Astrocyte (in vitro differentiated cells and primary cell): ENCODE measurements at places on chromosomes 7 and 10. TPM values are rescaled to one million over a fixed set of nuclear protein-coding genes. Genes with fewer than 3 reads are reported as not detected.

GRCh38 chr10:93412801-93413200 lies 69.3 kb downstream of the MYOF start:
- no peak overlapping the region for H3K4me3 ChIP-seq
- no peaks in the 10 kb centered on the region for H3K27me3 ChIP-seq
- H3K36me3 ChIP-seq = peaks cover 44% of the 10 kb centered on the region

- H3K4me1 ChIP-seq = peaks cover 6% of the 10 kb centered on the region
- H3K27ac ChIP-seq = no peak overlapping the region
- no peak overlapping the region for H3K4me3 ChIP-seq
- DNase-seq = no peak
Measured at GRCh38 chr10:93493162-93493561, 3.2 kb upstream of the CEP55 start.

GRCh38 chr7:159098424-159098786 lies 46.3 kb downstream of the VIPR2 start:
- no peaks in the 10 kb centered on the region for H3K27me3 ChIP-seq
- no peaks in the 10 kb centered on the region for H3K4me1 ChIP-seq
- DNase-seq = no peak
- no peak overlapping the region for H3K27ac ChIP-seq

Gene TECPR1
- 23.9 and 30.4 TPM in 2 replicates for total RNA-seq

- peaks cover 9% of the 10 kb centered on the region for H3K4me1 ChIP-seq
- H3K27ac ChIP-seq = no peak overlapping the region
- no peaks in the 10 kb centered on the region for H3K27me3 ChIP-seq
- DNase-seq = no peak
Measured at GRCh38 chr7:117274951-117275350, 47.9 kb downstream of the WNT2 start.

- no peaks in the 10 kb centered on the region for H3K27me3 ChIP-seq
- H3K27ac ChIP-seq = no peak overlapping the region
- peaks cover 2% of the 10 kb centered on the region for H3K36me3 ChIP-seq
Measured at GRCh38 chr7:129886167-129886817, 66.5 kb downstream of the UBE2H start.

DNA sequence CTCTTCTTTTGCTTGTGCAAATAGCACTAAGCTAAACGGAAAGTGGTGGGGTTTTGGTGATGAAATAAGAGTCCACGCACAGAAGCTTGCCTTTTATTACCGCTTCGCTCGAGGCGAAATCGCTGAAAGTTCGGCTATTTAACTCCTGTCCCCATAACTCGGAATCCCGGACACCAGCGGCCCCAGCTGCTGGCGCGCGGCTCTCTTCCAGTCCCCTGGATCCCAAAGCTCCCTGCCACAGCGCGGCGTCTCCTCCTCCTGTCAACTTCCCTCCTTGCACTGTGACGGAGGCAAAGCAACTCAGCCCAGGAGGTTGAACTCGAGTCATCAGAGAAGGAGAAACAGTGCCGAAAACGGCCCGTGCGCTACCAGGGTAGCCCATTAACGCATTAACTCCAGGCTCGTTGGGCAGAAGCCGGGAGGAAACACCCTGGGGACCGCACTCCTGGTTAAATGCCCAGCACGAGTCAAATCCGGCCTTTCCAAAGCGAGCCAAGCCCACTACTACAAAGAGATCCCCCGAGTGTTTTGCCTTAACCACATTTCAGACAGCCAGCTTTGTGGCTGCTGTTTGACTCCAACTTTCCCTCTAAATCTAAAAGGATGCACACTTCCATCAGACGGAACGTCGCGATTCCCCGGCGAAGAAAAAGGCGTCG lies 1.3 kb downstream of the SEMA3D start:
- peaks cover 12% of the 10 kb centered on the region for H3K27me3 ChIP-seq
- no peaks in the 10 kb centered on the region for H3K36me3 ChIP-seq
- DNase-seq = peak; percentile 60
- H3K27ac ChIP-seq = no peak overlapping the region

DNA sequence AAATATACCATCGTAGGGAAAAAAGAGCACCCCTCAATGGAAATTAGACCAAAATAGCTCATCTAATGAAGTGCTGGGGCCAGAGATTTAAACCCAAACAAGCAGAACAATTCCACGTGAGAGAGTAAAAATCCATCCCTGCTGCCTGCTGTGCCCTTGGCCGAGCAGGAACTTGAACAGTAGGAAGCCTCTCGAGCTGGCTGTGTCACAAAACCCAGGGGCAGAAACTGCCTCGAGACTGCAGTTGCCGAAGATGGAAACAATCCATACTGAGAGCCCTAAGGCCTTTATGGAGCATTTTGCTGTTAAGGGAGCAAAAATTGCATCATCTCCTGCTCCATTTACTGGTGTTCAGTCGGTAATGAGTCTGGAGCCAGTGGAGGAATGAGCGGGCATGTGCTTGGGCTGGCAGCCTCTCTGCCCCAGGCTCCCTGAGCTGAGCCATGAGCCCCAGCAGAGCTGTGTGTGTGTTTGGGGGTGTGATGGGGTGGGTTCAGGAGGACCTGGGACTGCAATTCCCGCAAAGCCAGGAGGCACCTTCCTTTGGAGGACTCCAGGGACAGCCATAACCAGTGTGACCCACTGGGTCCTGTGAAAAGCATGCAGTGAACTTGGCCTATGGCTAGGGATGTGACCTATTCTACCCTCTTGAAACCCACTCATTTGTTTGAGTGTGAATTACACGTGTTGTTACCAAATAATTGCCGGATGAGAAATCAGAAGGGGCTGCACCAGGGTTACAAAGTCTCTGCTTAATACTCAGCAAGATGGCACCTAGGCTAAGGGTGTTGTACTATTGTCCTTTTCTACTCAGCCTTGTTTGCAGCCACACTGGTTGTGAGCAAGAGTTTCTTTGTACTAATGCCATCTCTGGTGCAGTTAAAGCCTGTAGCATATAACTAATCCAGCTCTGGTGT lies 58.3 kb downstream of the CDHR3 start:
- no peaks in the 10 kb centered on the region for H3K36me3 ChIP-seq
- DNase-seq = no peak
- no peak overlapping the region for H3K27ac ChIP-seq
- no peak overlapping the region for H3K4me3 ChIP-seq

Gene FZD8
- total RNA-seq = 17.2 and 30.9 TPM in 2 replicates

Gene AVL9
- total RNA-seq = 28.2 and 31.9 TPM in 2 replicates

DNA sequence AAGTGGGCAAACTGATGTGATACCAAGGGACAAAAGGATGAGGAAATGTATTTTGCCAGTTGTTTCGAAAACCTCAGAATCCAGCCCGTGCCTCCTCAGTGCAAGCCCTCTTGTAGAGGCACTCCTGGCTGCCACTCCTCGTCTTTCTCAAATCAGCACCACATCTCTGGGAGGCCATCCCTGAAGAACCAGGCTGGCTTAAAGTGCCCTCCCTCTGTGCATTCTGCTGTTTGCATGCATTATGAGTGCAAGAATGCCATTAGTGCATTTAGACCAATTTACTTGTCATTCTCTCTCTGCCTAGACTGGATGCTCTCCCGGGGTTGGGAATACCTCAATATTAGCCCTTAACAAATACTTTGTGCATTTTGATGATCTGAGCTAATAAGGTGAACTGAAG lies 19.9 kb upstream of the FAM180A start:
- H3K27me3 ChIP-seq = no peaks in the 10 kb centered on the region
- no peaks in the 10 kb centered on the region for H3K36me3 ChIP-seq
- DNase-seq = no peak
- H3K4me1 ChIP-seq = peaks cover 12% of the 10 kb centered on the region
- H3K4me3 ChIP-seq = no peak overlapping the region

DNA sequence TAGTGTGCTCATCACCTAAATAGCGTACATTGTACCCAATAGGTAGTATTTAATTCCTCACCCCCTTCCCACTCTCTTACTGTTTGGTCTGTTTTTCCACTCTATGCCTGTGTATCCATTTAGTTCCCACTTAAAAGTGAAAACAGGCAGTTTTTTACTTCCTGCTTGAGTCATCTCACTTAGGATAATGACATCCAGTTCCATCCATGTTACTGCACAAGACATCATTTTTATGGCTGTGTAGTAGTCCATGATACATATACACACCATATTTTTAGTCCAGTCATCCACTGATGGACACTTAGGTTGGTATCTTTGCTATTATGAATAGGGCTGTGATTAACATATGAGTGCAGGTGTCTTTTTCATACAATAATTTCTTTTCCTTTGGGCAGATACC lies 10.1 kb downstream of the STK17A start:
- H3K4me1 ChIP-seq = no peaks in the 10 kb centered on the region
- no peak overlapping the region for H3K4me3 ChIP-seq
- no peaks in the 10 kb centered on the region for H3K27me3 ChIP-seq
- no peak for DNase-seq
- H3K36me3 ChIP-seq = peaks cover 14% of the 10 kb centered on the region

GRCh38 chr10:28566458-28567015 lies 33.6 kb downstream of the WAC start:
- peaks cover 9% of the 10 kb centered on the region for H3K4me1 ChIP-seq
- H3K27me3 ChIP-seq = no peaks in the 10 kb centered on the region
- no peak for DNase-seq
- no peak overlapping the region for H3K27ac ChIP-seq
- peaks cover 5% of the 10 kb centered on the region for H3K36me3 ChIP-seq
- H3K4me3 ChIP-seq = no peak overlapping the region

Gene GPR85
- 0.73 and 1.3 TPM in 2 replicates for total RNA-seq

GRCh38 chr10:83165265-83165664 lies 974.0 kb upstream of the GHITM start:
- no peak for DNase-seq
- no peaks in the 10 kb centered on the region for H3K36me3 ChIP-seq
- H3K4me1 ChIP-seq = no peaks in the 10 kb centered on the region
- H3K27me3 ChIP-seq = no peaks in the 10 kb centered on the region
- no peak overlapping the region for H3K27ac ChIP-seq

- peak; percentile 13 for DNase-seq
- H3K27me3 ChIP-seq = no peaks in the 10 kb centered on the region
- H3K27ac ChIP-seq = no peak overlapping the region
- no peak overlapping the region for H3K4me3 ChIP-seq
Measured at GRCh38 chr7:136251826-136252225, 274.7 kb upstream of the MTPN start.
